ENCODE measurements at places on chromosomes 7 and 10. TPM values are rescaled to one million over a fixed set of nuclear protein-coding genes. Genes with fewer than 3 reads are reported as not detected.

Gene DNAH11
- total RNA-seq = 0.99 TPM

Gene PPP1R3C
- total RNA-seq = 6.4 TPM

Gene EN2
- not detected for total RNA-seq

Gene TNRC18
- 27.2 TPM for total RNA-seq

Gene GIMAP1
- total RNA-seq = not detected

Gene SPOCK2
- total RNA-seq = 3.2 TPM

Gene MINDY4
- 5.2 TPM for total RNA-seq

Gene PON1
- total RNA-seq = 1.8 TPM

- DNase-seq = peak; percentile 65
Observed at GRCh38 chr10:135601-136464, 578 bp downstream of the ZMYND11 start.

DNA sequence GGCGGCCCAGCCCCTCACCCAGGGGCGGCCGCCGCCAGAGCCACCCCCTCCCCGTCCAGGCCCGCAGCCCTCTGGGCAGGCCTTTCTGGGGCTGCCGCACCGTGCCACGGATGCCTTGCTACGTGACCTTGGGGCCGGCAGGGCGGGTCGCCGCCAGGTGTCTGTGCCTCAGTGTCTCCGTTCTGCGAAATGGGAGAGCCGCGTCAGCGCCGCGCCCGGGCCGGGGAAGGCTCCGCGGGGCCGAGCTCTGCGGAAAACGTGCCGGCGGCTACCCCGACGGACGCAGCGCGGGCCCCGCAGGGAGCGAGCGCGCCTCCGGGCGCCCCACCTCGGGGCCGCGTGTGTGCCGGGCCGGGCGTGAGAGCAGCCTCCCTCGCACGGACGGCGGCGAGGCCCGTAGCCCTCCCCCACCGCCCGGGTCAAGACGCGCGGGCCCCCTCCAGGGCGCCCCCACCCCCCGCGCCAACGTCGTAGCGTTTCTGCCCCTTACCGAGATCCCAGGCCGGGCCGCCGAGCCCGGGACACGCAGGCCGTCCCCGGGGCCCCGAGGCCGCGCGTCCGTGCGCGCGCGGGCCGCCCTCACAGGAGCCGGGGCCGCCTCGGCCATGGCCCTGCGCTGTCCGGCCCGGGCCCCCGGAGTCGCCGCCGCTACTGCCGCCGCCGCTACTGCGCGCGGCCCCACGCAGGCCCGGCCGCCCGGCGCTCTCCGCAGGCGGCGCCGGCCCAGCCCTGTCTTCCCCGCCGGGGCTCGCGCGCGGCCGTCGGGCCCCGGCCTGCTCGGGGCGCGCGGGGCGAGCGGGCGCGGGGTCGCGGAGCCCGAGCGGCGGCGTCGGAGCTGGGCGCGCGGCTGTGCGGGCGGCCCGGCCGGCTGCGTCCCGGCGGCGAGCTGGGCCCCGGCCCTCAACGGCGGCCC, 1.1 kb downstream of the ZNF777 start:
- no peak for DNase-seq

DNA sequence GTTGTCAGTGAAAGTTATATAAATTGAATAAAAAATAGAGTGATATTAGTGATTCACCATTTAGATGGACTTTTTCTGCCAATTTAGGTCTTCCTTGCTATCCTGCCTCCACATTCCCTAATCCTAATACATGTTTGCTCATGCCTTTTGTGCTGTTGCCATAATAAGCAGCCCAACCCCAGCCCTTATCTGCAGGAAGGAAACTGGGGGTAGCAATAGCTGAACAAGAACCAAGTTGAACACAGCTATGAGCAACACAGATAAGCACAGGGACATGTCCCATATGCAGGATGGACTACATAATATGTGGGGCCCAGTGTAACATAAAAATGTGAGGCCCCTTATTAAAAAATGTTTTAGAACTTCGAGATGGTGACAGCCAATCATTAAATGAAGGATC, 91.2 kb upstream of the AHR start:
- no peak for DNase-seq

DNA sequence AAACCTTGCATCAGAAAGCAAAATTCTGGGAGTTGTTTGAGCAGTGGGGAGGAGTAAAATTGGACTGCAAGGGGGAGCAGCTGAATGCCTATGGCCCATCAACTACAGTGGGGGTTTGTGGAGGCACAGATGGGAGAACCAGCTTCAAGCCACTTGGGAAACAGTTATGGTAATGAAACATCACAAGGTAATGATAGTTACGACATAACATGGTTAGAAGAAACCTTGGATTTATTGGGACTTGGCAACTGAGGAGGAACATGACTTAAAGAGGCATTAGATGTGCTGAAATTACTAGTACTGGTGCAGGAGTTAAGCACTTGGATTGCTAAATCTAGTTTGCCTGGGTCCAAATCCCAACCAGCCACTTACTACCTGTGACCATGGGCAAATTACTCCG, 868.4 kb downstream of the KCNMA1 start:
- DNase-seq = no peak

DNA sequence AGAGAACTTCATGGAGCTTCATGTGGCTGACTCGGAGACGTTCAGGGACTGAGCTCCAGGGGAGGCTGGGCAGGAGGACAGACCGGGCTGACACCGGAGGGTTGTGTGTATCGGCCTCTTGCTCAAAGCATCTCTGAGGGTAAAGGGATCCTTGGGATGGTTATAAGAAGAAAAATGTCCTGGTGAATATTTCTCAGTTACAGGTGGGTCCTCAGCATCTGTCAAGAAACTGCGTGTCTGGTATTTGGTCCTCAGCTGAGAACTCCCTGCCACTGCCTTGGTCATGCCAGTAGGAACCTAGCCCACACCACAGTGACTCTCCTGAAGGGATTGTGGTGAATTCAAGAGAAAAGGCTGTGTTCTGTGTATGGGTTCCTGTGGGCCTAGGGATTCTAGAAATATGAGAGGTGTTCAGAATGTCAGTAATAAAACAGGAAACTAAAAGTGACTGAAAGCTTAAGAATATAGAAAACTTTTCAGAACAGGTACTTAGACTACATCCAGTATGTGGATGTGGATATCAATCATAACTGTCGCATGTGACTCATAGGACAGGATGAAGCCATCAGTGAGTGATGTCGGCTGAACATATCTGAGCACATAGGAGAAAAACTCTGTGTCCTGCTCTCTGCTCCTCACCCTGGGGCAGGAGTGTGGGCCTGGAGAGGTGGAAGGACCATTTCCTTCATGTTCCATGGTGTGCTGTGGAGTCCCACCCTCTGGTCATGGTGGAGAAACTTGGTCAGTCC, 28.4 kb downstream of the MBL2 start:
- DNase-seq = no peak

DNA sequence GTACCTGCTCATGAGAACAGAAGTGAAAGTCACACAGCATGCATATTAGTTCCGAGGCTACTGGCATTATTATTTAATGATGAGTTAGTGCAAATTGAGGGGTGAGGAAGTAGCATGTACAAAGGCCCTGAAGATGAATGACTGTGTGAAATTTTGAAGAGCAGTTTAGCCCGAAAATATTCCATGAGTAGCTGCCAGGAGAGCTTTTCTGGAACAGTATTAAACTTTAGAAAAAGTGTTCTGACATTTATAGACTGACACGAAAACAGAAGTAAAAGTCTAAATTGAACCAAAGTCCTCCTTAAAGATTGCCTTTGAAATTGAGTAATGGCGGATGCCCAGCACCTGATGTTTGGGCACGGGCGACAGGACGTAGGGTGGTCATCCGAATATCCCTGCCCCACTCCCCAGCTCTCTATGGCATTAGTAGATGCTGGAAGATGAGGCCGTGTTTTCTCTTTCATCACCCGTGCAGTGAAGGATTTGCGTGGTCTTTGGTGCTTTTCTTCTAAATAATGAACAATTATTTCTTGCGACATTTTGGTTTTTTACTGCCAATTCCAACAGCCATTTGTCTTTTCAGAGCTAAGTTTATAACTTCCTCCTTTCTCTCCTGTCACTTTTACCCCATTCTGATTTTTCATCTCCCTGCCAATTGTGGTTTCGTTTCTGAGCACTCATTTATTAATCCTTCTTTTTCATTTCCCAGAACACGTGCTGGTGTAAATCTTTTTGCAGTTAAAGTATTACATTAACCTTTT, 192.6 kb downstream of the MGMT start:
- DNase-seq = no peak

DNA sequence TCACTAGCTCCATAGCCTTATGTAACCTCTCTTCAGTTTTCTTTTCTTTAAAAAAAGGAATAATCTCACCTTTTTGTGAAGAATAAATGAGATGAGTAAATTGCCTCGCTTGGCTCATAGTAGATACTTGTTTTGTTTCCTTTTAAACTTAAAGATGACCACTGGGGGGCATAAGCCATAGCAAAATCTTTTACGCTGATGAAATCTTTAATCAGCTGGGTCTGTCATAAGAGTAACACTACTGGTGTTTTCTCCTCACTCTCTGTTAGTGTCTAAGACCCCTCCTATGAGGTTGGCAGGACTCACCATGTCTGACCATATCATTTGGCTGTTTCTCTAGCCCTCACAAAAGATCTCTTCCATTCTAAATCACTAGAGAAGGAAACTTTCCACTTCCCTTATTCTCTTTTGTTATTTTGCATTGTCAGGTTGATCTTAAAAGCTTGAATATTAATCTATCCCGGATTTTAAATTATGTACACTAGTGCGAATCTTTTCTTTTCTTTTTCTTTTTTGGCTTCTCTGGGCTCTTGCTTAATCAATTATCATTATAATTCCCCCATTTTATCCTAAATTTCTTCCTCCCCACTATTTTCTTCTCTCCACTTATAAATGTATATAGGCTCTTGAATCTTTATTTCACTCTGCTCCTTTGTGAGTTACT, 12.5 kb downstream of the STAG3 start:
- no peak for DNase-seq

- DNase-seq = no peak
Observed at GRCh38 chr10:59907537-59907917, 1.2 kb upstream of the CCDC6 start.

DNA sequence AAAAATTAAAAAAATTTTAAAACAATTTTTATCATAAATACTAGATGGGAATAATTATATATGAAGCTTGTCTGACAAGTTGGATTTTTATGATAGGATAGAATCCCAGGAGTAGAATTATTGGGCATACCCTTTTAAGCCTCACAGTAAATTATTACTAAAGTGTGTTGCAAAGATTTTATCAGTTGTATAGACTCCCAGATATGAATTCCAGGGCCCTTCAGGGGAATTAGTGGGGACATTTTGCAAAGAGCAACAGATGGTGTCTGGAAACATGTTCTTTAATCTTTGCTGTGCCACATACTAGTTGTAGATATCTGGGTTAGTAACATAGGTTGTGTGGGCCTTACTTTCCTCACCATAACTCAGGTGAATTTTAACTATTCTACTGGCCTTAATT, 28.7 kb downstream of the ZEB1 start:
- no peak for DNase-seq

DNA sequence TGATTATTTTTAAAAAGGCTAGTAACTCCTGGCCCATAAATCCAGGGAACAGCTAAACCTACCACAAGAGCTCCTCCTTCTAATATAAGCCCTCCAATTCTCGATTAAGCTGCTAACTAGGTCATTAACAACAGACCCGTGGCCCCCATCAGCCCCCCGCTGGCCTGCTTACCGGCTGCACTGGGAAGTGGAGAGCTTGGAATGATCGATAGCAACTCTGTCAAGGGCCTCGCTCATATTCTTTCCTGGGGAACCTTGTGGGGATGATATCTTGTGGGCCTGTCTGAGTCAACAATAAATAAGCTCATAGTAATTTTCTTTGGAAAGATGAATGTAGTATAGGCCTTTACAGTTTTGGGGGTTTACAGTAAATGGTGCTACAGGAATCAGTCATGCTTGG, 353.5 kb downstream of the TCERG1L start:
- no peak for DNase-seq

DNA sequence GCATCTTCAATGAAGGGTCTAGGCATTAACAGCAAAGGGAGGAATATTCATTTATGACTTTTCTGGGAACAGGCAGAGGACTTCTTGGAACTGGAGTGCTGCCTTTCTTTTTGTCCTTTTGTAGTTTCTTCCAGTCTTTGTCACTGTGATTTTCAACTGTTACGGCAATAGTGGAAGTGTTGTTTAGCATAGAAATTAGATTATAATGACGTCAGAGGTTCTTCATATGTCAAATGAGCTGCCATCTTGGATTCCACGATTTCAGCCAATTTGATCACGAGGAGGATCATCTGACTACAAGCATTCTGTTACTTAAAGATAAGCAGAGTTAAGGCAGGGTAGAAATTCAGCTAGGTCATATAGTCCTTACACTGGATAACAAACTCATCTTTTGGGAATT, 239.0 kb downstream of the NEBL start:
- DNase-seq = no peak

DNA sequence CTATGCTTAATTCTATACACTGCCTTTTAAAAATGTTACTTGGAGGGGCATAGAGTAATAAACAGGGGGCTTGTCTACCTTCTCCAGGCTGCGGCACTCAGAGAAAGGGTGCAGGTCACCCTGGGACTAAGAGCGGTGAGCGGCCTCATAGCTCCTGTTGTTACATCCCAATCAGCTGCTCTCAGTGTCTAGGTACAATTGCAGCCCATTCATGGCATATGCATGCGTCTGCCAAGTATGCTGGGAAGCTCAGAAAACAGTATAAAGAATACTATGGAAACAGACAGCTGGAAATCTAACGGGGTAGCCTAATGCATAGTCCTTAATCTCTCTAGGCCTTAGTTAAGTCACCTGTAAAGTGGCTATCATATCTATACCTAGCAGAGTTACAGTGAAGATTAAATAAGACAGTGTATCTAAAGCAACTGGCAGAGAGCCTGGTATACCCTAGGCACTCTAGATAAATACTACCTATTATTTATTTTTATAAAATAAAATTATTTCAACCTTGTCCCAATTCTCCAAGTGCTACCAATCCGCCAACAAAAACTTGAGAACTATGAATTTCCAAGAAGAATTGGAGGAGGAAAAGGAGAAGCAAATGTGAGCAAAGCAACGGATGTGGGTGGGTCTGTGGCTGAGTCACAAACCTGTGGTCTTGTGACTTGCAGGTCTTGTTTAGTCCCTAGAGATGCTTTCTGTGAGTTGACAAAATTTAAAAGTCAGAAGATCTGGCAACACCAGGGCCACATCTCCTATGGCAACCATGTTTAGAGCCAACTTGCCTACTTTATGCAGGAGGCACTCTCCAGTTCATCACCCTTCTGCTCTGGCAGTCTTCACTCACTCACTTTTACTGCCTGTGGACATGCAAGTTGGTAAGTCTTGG, 183.0 kb downstream of the RAPGEF5 start:
- no peak for DNase-seq

GRCh38 chr7:142438235-142438922, 180.5 kb upstream of the PRSS58 start:
- DNase-seq = peak; percentile 77

- DNase-seq = no peak
Observed at GRCh38 chr10:115942101-115942500, 330.9 kb downstream of the GFRA1 start.

DNA sequence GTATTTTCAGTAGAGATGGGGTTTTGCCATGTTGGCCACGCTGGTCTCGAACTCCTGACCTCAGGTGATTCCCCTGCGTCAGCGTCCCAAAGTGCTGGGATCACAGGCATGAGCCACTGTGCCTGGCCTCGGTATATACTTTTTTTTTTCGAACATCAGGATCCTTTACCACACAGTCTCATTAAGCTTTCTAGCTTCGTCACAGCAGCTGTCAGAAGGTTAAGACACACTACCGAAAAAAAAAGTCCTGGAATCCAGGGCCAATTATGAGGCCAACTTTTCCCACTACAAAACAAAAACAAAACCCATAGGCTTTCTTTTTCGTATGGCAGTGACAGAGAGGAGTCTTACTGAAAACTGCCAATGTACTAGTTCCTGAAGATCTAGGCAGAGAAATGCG, 30.7 kb downstream of the ZC3HC1 start:
- no peak for DNase-seq

Measured in neural progenitor cell (in vitro differentiated cells).